Kidney tubule cell (primary cell): ENCODE measurements at places on chromosomes 7 and 10.
A peak's percentile ranks its signal among the peaks of the same experiment; 100 is the strongest.

GRCh38 chr7:50119815-50120637, 27.0 kb upstream of the ZPBP start:
- DNase-seq = peak; percentile 4

DNA sequence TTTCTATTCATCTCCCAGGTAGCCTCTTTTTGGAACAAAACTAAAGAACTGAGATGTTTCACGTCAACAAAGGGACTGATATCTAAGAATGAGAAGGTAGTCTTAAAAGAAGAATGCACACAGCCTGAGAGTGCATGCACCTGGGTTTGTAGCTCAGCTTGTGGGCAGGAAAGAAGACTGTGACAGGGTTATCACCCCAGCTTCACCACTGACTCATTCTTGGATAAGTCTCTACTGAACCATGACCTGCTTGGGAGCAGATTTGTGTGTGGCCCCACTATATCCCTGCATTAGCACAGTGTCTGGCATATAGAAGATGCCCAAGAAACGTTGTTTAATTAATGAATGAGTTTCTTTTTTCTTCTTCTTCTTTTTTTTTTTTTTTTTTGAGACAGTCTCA, 187.5 kb downstream of the GPAM start:
- peak; percentile 47 for DNase-seq

- no peak for DNase-seq
Measured at GRCh38 chr10:95097805-95098204, 28.5 kb upstream of the CYP2C8 start.

GRCh38 chr10:96700374-96701099, 19.8 kb downstream of the PIK3AP1 start:
- DNase-seq = no peak
